ENCODE measurements at places on chromosomes 11 and 22. TPM values are rescaled to one million over a fixed set of nuclear protein-coding genes. Genes with fewer than 3 reads are reported as not detected.

GRCh38 chr11:74630043-74630442 is 37.7 kb downstream of the POLD3 start:
- no peak for DNase-seq

DNA sequence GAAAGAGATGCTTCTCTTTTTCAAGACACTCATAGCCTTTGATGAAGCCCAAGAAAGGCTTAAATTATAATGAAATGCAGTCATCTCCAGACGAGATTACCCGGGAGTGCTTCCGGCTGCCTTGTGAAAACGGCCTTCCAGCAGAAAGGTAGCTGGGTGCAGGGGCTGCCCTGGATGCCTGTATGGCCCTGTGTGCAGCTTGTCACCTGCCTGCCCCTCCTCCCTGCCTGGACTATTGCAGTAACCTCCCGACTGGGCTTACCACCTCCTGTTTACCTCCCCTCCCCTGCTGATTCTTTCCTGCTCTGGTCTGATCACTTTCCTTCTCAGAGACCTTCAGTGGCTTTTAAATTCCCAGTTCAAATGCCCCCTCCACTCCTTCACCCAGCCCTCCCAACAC is 126.4 kb upstream of the SYT13 start:
- no peak for DNase-seq

DNA sequence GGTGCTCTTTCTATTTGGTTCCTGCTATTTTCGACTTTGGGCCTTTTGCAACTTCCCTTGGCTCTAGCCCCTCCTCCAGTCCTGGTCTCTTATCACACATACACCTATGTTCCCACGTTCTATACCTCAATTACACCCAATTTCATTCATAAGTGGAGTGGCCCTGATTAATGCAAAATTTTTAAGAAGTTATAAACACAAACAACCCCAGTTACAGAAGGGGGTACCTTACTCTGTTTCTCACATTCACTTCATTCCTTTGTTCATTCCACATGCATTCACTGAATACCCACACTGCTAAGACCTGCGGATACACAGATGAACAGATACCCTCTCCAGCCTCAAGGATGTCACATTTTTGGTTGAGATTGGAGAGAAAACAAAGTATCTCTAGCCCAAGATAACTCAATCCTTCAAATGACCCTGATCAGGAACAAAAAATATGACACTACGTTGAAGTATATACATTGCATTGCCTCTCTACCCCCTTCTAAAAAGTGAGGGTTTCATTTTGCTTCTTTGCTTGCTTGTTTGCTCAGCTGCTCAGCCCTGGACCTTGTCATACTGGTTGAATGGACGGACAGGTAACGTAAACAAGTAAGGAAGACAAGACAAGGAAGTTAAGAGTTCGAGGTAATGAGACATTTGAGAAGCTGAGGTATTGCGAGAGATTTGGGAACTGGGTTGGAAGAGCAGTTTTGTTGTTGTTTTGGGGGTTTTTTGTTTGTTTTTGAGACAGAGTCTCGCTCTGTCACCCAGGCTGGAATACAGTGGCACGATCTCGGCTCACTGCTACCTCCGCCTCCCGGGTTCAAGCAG is 3.6 kb upstream of the VPS37C start:
- no peak for DNase-seq

DNA sequence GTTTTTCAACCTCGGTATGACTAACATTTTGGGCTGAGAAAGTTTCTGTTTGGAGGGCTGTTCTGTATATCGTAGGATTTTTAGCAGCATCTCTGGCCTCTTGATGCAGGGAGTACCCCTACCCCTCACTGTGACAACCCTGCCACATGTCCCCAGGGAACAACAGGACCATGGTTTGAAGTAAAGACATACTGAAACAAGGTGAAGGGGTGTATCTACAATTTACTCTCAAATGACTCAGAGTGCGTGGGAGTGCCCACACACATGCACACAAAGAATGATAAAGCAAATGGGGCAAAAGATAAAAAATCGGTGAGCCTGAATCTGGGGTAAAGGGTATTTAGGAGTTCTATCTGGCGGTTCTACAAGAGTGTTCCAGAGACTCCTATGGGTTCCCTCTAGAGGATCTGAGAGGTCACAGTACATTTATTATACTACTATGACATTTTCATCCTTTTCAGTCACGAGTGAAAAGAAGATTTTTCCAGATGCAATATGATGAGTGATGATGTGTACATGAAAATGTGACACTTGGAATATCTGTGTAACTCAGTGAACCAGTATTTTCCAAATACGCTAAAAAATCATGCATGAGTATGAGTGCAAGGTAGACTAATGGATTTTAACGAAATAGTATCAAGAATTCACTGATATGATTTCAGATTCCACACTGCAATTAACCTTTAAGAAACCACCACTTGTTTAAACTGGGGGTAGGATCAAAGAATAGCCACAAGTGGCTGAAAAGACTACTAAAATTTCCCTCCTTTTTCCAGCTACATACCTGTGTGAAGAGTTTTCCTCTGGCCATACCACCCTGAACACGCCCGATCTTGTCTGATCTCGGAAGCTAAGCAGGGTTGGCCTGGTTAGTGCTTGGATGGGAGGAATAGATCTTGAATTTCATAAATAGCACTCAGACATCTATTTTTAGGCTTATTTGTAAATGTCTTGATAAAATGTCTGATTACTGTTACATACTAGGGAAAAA is 56.3 kb upstream of the YPEL1 start:
- no peak for DNase-seq

- DNase-seq = no peak
Observed at GRCh38 chr22:27105142-27106025, 448.0 kb downstream of the MIAT start.

BID gene
- total RNA-seq = 98.8 TPM

CCDC87 gene
- total RNA-seq = 0.18 TPM

All from glomerular endothelial cell (primary cell).